ENCODE measurements at places on chromosomes 6 and 20.

DNA sequence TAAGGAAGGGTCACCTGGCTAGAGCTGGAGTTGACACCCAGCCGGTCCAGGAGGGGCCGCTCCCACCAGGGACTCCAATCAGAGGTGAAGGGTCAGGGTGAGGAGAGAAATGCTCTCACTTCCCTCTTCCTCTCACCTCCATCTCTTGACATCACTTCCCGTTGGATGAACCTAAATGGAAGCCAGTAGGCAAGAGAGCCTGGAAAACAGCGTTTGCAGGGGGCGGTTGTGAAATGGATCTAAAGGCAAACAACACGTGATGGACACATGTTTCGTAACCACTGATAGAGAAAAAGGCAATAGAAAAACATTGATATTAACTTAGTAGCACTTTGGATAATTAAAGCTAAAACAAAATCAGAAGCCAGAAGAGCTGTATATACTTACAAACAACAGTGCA lies 105.6 kb upstream of the FOXA2 start:
- DNase-seq: no peak

- no peak for DNase-seq
These were observed 57.8 kb downstream of the OR2B2 start for GRCh38 chr6:27854421-27854820.

DNA sequence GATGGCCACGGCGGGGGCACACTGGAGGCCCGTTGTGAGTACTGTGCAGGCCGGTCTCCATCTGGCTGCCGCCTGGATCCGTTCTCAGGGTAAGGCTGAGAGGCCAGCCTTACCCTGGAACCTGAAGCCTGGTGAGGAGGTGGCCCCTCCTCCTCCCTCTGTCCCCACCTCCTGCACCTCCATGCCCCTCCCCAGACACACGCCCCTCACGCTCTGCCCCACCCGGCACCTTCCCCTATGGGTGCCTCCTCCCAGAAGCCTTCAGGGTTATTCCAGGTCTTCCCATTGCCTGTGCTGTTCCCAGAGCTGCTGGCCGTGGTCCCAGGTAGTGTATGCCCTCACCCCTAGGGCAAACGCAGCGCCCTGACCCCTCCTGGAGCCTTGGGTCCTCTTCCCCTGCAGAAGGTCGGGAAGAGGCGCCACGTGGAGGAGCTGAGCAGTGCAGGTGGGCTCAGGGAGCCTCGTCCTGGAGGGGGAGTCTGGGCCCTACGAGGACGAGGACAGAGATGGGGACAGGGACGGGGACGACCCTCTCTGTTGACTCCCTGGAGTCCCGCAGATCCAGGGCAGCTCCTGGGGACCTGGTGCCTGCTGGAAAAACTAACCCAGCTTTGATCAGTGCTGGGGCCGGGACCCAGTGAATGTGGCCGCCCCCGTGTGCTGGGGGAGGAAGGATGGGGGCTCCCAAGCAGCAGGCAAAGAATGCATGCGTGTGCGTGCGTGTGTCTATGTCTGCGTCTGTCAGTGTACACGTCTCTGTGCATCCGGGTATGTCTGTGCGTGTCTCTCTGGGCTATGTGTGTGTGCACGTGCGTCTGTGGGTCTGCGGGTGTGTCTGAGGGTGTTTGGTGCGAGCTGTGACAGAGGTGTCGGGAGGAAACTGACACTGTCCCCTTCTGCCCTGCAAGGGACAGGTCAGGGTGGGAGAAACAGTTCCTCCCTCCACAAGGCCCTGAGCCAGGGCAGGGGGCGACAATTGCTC lies 8.2 kb upstream of the HRH3 start:
- DNase-seq: no peak

DNA sequence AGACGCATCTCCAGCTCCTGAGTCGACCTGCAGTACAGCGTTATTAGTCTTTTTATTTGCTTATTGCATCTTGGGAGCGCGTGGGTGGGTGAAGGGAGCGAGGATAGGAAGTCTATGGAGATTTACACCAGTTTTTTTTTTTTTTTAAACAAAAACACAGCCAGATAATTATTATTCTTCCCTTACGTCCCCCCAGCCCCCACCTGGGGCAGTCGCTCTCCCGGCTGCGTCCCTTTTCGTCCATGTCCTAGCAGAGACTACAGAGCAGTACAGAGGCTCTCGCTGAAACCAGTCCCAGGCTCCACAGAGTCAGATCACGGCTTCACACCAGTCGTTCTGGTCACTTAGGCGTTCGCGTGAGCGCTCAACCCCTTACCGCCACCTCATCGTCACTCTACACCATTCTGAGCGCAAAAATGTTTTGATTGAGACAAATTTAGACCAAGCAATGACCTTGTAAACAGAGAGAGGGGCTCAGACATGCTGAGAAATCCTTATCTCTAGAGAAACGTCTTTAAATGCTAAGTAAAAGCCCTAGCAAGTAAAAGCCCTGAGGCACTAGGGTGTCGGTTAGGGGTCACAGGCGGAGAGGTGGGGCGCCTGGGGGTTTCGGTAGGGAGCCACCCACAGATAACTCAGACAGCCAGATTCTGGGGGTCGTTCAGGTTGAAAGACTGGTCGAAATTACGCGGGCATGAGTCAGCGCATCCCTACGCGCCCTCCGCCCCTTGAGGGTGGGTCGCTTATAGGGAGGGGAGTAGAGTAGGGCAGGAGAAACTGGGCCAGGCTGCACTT lies 975 bp upstream of the PPT2 start:
- no peak for DNase-seq

GRCh38 chr6:1767481-1768246 lies 157.9 kb downstream of the FOXC1 start:
- peak; percentile 49 for DNase-seq

DNA sequence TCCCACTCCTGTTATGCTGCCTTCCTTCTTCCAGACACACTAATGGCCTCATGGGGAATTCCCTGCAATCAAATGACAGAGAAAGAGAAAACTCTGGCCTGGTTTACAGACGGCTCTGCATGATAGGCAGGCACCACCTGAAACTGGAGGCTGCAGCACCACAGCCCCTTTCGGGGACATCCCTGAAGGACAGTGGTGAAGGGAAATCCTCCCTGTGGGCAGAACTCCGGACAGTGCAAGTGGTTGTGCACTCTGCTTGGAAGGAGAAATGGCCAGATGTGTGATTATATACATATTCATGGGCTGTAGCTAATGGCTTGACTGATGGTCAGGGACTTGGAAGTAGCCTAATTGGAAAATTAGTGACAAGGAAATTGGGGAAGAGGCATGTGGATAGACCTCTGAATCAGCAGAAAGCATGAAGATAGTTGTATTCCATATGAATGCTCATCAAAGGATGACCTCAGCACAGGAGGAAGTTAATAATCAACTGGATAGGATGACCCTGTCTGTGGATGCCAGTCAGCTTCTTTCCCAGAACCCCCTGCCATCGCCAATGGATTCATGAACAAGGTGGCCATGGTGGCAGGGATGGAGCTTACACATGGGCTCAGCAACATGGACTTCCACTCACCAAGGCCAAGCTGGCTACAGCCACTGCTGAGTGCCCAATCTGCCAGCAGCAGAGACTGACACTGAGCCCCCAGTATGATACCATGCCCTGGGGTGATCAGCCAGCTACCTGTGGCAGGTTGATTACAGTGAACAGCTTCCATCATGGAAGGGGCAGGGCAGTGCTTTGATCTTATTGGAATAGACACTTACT lies 44.5 kb upstream of the VSX1 start:
- DNase-seq: no peak

DNA sequence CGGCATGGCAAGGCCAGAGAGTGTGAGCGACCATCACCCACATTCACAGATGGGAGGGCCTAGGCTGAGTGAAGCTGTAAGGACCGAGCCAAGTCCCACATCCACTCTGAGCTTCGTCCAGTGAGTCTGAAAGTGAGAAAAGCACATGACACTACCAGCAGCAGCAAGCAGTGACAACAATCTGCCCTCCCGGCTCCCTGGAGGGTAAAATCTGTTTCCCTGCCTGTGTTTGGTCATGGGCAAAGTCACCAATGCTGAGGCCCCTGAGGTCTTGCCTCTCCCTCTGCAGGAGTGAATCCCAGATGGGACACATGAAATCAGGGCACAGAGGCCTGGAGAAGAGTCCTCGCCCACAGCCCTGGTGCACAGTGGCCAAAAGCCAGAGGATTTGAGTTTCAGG lies 6.4 kb upstream of the CST7 start:
- DNase-seq: no peak
